T follicular helper cell (primary cell): ENCODE measurements at places on chromosomes 16 and 17.

GRCh38 chr16:30699615-30700099, 686 bp downstream of the SRCAP start:
- DNase-seq: no peak

- no peak for DNase-seq
Observed at GRCh38 chr16:974611-975261, 4.0 kb upstream of the LMF1 start.

DNA sequence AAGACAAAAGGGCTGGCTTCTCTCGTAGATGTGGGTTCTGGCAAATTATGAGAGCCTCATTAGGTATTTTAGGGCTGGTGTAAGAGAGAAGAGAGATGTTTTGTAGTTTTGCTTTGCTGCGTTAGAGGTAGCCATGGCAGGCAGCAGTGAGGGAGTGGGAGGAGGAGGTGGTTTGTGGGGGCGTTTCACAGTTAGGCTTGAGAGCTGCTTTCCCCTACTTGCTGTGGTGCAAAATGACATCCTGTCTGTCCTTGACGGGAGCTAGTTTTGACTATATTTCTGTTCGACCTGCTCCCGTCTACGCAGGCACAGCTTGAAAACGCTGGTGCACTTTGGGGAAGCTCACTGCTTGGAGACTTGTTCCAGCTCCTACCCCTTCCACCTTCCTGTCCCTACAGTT, 75.5 kb downstream of the SLC5A11 start:
- DNase-seq: no peak

GRCh38 chr16:6777624-6778023, 555.0 kb upstream of the RBFOX1 start:
- no peak for DNase-seq
